ENCODE measurements at places on chromosomes 2 and 18. TPM values are rescaled to one million over a fixed set of nuclear protein-coding genes. Genes with fewer than 3 reads are reported as not detected.

GRCh38 chr18:3514312-3515216, 64.6 kb downstream of the TGIF1 start:
- no peak for DNase-seq

- no peak for DNase-seq
Observed at GRCh38 chr2:86772611-86773010, 18.1 kb downstream of the CD8A start.

The ATP6V1C2 gene
- 56.8 TPM for total RNA-seq

DNA sequence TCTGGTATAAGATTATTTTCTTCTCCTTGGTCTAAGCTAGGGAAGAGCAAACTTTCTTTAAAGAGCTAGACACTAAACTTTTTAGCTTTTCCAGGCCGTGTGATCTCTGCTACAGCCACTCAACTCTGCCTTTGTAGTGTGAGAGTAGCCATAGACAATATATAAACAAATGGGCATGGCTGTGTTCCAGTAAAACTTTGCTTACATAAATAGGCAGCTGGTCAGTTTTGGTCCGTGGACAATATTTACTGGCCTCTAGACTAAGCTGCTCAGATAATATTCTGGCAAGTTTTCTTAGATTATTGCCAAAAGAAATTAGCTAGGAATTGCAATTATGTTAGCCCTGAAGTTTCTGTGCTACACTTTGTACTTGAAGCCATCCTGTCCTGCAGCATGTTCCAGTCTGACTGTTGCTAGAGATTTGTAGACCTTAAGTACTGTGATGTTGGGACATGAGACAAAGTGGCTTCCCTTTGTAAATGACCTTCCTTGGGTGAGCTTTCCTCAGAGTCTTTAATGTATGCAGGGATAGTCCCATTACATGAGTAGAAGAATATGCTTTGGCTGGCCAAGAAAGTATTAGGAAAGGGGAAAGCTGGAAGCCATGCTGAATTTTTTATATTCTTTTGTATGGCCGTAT, 126.9 kb downstream of the SOX11 start:
- no peak for DNase-seq
